NCI-H146 (cell line): ENCODE measurements at places on chromosomes 11 and 22.

DNA sequence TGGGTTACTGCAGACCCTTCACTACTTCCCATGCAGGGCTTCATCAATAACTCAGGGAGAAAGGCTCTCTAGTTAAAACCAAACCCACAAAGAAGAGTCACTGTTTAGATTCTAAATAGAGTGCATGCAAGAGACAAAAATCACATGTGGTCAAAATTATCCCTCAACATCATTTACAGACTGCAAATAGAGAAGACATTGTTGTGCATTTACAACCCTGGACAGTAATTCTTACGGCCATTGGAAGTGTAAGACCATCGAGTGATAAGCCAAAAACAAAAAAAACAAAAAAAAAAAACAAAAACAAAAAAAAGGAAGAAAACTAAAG is 93.4 kb downstream of the RASSF10 start:
- no peak for DNase-seq

- DNase-seq, result no peak
These were observed 4.7 kb downstream of the CARS1 start for GRCh38 chr11:3052567-3052966.

- no peak for DNase-seq
These were observed 1.9 kb upstream of the ZBTB16 start for GRCh38 chr11:114057605-114058004.

GRCh38 chr11:33941637-33942160 is 49.8 kb upstream of the LMO2 start:
- DNase-seq, result no peak

GRCh38 chr11:1830322-1831223 is 4.2 kb upstream of the SYT8 start:
- peak; percentile 23 for DNase-seq

GRCh38 chr11:11504071-11504470 is 117.7 kb downstream of the GALNT18 start:
- DNase-seq, result no peak

- DNase-seq, result no peak
These were observed 18.0 kb downstream of the CBX7 start for GRCh38 chr22:39134366-39135091.

GRCh38 chr11:132032555-132032954 is 662.1 kb downstream of the NTM start:
- DNase-seq, result no peak
